ENCODE measurements at places on chromosomes 6 and 20.

DNA sequence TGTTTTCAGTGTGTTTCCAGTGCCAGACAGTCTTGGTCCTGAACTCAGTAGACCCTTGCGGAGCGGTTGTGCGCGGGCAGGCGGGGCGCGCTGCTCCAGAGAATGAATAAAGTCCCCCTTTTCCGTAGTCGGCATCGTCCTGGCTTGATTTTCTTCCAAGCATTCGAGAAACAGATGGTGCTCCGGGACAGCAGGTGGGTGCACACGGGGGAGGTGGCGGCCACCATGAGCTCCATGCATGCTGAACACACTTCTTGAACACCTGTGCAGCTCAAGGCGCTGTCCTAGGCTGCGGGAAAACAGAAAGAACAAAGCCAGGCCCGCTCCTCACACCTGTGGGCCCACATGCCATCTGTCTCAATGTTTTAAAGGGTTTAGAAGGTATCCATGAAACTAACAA lies 125.2 kb downstream of the TAF4 start:
- DNase-seq: no peak

DNA sequence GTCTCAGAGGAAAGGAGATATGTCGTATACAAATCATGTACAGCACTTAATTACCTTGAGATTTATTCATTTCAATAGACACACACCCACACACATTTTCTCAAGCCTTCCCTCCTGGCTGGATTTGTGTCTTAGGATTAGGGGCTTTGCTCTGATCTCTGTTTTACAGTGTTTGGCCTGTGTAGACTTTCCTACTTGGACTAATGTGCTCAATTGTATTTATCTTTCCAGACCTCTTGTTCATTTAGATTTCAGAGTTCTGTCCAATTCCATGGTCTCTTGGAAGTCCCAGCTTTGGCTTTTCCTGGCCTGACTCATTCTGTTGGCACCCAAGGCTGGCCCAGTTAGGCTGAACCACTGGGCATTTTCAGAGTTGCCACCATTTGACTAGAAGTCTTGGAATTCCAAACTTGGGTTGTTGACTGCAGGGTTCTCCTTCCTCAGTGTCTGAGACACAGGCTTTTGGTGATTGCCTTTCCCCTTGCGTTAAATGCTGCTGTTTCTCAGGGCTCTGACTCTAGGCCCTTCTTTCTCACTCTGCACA lies 8.9 kb upstream of the RFPL4B start:
- DNase-seq: no peak

- no peak for DNase-seq
These were observed at the start of gene SPDEF for GRCh38 chr6:34556031-34556471. Gene SPDEF (minus strand): TSS chr6:34556329. CDS start chr6:34544455, 11,874 bp downstream.

GRCh38 chr6:48151142-48151541 lies 40.1 kb upstream of the PTCHD4 start:
- no peak for DNase-seq

- DNase-seq: no peak
These were observed 69.3 kb upstream of the STMND1 start for GRCh38 chr6:17032590-17032987.

GRCh38 chr6:80356000-80356399 lies 249.5 kb downstream of the BCKDHB start:
- no peak for DNase-seq
